Activated effector memory CD4-positive, alpha-beta T cell treated with anti-CD3 and anti-CD28 coated beads, Interleukin-2, amount 50 U/mL, for 16 hours (primary cell): ENCODE measurements at places on chromosomes 7 and 10.

DNA sequence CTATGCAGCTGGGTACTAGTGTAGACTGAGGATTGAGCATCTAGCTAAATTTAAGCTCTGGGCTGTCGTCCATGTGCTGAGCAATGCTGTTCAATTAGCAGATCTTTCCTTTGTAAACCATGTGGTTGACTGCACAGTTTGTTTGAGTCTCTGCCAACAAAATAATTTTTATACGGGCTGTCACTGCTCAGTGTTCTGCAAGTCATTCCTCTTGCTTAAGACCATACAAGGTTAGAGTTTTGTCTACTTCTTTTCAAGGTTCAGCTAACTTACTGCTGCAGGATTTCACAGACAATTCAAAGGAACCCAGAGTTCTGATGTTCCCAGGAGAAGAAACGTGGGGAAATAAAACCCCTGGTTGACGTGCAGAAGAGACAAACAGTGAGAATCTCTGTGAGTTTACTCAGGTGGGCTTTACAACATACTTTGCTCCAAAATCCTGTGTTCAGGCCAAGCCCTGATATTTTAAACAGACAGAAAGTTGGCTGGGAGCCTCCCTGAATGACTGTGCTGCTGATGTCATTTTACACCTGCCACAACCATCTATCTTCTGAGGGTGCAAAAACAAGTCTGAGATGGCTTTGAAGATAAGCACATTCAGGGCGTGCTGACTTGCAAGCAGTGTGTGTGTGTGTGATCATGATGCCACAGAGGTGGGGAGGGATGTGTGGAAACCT, 177.1 kb upstream of the SVIL start:
- DNase-seq: no peak

DNA sequence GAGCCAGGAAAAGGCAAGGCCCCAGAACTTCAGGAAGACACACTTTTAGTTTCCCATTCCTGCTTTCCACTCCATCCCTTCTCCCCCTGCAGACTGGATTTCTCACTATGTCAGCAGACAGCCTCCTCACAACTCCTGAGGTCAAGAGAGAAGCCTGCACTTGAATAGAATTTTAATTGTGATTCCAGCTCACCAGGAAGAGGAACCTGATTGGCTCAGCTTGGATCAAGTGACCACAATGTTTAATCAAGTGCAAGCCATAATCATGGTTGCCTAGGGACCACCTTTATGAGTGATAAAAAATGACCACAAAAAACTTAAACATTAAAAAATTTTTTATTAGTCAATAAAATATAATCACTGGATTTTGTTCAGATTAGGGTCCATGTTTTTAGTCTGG, 244.7 kb upstream of the RHOBTB1 start:
- no peak for DNase-seq

GRCh38 chr10:7026818-7027217, 384.0 kb downstream of the SFMBT2 start:
- DNase-seq: no peak

DNA sequence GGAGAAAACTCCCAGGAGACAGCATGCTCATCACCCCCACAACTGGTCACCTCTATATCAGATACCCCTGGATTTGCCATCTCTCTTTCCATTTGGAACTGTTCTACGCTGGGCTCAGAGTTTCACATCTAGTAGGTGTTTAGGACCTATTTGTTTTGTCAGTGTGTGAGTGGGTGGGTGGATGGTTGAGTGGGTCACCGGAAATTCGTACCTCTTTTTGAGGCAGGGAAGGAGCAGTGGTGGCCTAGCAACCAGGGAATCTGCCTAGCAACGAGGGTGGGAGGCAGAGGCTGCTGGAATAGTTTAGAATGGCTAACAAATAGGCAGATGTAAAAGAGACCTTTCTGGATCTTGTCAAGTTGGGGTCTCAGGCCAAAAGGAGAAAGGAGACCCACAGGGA, 23.2 kb upstream of the SLF2 start:
- DNase-seq: no peak

DNA sequence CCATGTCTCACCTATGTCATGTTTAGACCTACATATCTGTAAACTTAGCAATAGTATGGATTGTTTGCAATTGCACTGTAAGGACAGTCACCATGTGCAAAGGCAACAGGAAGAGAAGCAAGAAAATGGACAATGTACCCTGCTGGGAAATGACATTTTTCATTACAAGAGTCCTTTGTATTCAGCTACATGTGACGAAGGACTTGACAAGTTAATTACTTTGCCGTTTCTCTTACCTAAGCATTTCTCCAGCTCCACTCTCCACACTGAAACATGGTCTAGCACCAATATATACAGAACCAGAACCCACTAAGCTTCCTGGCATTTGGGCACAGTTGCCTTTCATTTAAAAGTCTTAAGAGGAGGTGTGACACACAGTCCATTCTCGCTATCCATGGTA, 76.6 kb upstream of the PFKP start:
- no peak for DNase-seq

DNA sequence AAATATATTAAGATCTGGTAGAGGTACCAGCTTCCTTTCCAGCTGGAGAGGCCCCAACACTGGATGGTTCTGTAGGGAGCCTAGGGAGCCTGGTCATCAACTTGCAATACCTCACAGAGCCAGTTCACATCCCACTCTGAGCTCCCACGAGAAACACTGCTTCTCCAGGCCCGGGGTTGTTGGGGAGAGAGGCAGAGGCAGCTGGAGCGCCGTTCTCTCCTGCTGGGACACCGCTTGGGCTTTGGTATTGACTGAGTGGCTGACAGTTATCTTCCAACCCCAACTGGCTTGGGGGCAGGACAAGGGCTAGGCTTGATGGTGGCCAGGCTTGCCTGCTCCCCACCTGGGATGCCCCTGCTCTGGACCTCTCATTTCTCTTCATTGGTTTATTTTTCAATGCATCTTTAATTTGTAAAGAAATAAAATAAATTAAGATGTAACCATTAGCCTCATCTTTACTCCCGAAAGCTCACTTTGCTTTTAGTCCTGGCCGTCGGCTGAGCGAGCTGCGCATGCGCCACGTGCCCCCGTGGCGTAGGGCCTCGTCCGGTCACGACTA, 10.0 kb upstream of the CHCHD1 start:
- DNase-seq: peak; percentile 93

GRCh38 chr7:132436121-132436520, 140.1 kb downstream of the PLXNA4 start:
- no peak for DNase-seq

- no peak for DNase-seq
Measured at GRCh38 chr7:101733713-101734475, 83.5 kb upstream of the CUX1 start.

DNA sequence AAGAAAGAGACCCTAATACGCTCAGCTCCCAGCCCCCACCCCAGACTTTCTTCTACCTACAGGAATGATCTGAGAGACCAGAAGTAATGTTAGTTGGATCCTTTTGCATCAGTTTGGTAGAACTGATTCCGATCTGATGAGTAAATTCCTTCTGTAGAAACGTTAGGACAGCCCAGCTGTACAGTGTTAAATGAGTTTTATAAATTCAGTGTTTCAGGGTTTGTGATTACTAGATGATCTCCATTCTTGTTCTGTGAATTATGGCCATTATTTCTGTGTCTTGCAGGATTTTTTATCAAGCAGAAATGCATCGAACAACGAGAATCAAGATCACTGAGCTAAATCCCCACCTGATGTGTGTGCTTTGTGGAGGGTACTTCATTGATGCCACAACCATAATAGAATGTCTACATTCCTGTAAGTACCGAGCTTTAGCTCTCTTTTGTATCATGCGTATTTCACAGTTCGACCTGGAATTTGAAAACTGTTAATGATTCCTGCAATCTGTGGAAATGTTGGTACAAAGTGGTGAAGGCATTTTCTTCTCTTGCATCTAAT, 5.3 kb downstream of the BMI1 start:
- DNase-seq: no peak

DNA sequence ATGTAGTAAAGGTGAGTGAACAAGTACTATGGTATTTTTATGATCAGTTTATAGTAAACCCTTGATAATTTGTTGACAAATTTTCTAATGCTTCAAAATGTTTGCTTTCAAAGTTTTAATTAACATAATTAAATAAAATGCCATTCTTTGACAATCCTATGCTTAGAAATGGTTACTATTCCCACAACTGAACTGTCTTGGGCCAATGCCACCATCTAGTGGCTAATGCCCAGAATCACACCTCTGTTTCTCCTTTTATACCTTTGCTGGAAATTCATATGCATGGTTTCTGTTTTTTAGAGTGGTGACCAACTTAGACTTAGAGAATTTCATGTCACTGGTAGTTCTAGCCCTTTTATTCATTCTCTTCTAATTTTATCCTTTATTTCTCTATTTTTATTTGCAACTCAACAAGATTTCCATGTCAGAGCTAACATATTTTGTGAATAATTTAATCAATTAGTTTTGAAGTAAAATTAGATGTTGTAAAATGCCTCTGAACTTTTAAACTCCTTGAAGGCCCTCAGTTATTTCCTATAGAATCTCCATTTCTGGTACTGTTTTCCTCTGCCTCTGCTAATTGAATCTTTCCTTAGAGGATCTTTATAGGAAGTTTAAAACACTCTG, 31.1 kb downstream of the PCGF5 start:
- peak; percentile 73 for DNase-seq

- DNase-seq: no peak
Measured at GRCh38 chr10:110858297-110858934, 13.3 kb upstream of the PDCD4 start.

DNA sequence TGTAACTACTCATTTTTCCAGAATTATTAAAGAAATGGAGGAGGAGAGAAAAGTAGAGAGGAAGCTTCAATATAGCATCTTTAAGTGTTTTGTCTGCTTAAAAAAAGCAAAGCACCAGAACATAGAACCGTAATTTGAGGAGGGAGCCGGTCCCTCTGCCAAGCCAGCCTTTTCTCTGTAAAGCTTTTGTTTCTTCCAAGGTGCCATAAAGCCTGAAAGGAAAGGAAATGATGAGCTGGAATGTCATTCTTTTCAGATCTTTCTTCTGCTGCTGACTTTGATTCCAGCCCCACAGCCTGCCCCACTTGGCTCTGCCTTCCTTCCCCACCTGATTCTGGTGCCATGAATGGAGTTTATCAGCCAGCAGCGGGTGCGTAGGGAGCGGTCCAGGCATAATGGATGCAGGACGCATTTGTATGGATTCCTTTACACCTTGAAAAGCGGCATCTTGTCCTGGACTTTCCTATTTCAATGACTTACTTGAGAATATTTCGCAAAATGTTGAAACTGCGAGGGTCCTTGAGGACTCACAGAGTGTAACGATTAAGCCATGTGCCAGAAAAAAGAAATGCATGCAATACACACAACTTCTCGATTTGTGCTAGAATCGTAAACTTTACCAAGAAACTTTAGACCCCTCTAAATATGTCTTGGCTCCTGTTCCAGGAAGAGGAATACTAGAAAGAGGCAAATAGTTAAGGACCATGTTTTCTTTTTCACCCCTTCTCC, 569.5 kb upstream of the MGMT start:
- no peak for DNase-seq

GRCh38 chr10:111295788-111296187, 219.0 kb downstream of the ADRA2A start:
- DNase-seq: no peak

DNA sequence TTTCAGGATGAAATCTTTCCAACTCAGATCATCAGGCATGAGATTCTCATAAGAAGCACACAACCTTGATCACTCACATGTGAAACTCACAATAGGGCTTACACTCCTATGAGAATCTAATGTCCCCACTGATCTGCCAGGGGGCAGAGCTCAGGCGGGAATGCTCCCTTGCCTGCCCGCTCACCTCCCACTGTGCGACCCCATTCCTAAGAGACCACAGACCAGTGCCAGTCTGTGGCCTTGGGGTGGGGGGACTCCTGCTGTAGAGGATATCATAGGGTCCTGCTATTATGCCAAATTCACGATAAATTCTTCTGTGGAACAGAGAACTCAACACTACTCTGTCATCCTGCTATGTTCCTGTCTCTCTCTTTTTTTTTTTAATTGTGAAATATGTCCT, 5.2 kb upstream of the RASGEF1A start:
- no peak for DNase-seq

- no peak for DNase-seq
Measured at GRCh38 chr10:83725567-83725966, 413.7 kb upstream of the GHITM start.

DNA sequence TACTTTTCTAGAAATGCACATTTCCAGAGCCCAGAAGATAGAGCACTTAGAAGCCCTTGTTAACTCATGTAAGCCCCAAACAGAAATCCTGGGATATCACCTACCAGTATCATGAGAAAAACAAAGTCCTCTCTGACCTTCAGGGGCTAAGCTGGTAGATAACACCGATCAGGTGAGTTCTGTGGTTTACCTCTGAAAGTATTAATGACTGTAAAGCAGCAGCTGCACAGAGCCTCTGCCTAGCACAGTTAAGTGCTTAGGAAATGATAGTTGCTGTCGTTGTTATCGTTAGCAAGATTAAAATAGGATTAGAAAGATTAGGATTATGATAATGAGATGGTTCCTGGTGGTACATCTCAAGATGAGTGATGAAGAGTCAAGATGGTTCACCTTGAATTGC, 64.9 kb downstream of the PLXNA4 start:
- DNase-seq: no peak

DNA sequence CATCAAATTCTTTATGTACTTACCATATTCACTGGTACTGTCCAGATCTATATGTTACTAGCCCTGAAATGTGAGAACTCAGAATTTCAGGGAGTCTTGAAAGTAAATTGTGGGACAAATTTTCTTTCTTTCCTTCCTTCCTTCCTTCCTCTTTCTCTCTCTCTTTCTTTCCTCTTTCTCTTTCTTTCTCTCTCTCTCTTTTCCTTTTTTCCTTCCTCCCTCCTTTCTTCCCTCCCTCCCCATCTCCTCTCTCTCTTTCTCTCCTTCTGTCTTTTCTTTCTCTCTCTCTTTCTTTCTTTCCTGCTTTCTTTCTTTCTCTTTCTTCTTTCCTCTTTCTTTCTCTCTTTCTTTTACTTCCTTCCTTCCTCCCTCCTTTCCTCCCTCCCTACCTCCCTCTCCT, 257.4 kb upstream of the CSTF2T start:
- no peak for DNase-seq

- no peak for DNase-seq
Measured at GRCh38 chr7:28155964-28156363, 24.6 kb downstream of the JAZF1 start.

- no peak for DNase-seq
Measured at GRCh38 chr10:7618461-7618860, 48.3 kb downstream of the ITIH5 start.

DNA sequence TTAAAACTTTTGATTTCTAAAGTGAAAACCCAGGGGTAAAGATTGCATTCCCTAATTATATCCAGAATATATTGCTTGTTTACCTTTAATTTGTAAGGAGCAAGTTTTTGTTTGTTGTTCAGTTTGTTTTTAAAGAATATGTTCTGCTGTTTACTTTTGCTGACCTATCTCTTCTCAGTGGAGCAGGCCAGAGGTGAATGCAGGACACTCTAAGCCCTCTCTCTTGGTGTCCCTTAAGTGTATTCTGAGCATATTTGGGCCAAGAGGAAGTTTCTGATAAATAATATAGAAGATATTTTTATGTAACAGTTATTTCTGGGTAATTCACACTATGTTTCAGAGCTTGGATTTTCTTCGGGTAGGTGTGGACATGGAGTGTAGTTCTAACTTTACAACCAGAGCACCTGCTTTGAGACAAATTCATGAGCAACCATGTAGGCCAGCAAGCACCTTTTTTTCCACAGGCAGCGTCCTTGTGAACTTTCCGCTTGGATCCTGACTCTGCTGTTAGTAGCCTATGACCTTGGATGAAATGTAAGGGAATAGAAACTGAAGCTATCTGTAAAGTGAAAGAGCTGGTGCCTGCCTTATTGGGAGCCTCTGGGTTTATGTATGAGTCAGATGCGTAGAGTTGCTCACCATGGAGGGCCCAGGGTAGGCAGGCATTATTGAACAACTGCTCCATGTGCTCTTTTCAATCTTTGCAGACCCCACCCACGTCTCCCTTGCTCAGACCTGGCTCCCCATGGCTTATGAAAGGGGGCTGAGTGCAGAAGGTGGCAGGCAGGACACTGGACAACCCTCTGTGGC, 16.1 kb downstream of the OGDH start:
- peak; percentile 79 for DNase-seq
